ENCODE measurements at places on chromosomes 7 and 10.

DNA sequence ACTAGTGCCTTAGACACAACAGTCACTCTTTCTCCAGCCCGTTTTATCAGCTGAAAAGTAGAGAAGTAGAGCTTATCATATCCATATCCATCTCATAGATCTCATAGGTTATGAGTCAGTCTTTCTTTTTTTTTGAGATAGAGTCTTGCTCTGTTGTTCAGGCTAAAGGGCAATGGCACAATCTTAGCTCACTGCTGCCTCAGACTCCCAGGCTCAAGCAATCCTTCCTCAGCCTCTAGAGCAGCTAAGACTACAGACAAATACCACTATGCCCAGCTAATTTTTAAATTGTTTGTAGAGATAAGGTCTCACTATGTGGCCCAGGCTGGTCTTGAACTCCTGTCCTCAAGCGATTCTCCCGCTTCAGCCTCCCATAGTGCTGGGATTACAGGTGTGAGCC, 2.5 kb upstream of the PARD3 start:
- no peak for DNase-seq

GRCh38 chr10:127398140-127398970, 150.8 kb upstream of the NPS start:
- DNase-seq = no peak

- no peak for DNase-seq
Observed at GRCh38 chr10:102460836-102461186, 9.5 kb upstream of the C10orf95 start.

GRCh38 chr7:28195910-28196620, 15.5 kb upstream of the JAZF1 start:
- no peak for DNase-seq

DNA sequence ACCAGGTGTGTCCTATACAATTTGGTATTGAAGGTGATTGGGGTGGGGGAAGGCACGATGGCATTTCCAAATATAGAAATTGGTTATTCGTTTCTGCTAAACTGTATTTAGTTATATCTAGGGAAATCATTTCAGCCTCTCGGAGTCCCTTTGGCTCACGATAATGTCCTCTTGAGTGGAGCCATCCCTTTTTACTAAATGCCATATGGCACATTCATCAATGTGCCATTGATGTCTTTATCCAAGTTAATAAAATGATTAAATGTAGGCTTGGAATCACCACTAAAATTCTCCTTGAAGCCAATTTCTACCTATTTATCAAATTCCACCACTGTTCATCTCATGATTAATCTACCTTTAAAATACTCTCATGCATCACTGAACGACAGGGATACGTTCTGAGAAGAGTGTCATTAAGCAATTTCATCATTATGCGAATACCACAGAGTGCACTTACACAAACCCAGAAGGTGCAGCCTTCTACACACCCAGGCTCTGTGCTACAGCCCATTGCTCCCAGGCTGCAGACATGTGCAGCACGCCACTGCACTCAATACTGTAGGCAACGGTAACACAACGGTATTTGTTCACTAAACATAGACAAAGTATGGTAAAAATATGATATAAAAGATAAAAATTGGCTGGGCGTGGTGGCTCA, 219.2 kb upstream of the C7orf33 start:
- no peak for DNase-seq

DNA sequence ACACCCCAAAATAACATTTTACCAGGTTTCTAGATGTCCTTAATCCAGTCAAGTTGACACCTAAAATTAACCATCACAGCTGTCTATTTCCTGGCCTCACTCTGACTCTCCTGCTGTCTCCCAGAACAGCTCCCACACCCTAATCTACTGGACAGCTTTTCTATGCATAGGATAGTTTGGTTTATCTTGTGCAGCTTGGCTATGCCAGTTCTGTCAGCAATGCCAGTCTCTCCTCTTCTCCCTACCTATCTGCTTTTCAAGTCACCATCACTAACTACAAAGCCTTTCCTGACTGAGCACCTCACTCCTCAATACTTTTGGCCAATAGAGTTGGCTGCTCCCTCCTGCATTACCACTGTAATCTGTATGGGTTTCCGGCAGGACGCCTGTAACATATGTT, 5.0 kb downstream of the NCOA4 start:
- no peak for DNase-seq

GRCh38 chr10:94423627-94424026, 21.3 kb downstream of the TBC1D12 start:
- DNase-seq = no peak

Data from pulmonary artery endothelial cell (primary cell).